GM12892 (cell line): ENCODE measurements at places on chromosomes 12 and 14.

GRCh38 chr14:98819132-98819866 lies 452.7 kb downstream of the BCL11B start:
- DNase-seq, result no peak

DNA sequence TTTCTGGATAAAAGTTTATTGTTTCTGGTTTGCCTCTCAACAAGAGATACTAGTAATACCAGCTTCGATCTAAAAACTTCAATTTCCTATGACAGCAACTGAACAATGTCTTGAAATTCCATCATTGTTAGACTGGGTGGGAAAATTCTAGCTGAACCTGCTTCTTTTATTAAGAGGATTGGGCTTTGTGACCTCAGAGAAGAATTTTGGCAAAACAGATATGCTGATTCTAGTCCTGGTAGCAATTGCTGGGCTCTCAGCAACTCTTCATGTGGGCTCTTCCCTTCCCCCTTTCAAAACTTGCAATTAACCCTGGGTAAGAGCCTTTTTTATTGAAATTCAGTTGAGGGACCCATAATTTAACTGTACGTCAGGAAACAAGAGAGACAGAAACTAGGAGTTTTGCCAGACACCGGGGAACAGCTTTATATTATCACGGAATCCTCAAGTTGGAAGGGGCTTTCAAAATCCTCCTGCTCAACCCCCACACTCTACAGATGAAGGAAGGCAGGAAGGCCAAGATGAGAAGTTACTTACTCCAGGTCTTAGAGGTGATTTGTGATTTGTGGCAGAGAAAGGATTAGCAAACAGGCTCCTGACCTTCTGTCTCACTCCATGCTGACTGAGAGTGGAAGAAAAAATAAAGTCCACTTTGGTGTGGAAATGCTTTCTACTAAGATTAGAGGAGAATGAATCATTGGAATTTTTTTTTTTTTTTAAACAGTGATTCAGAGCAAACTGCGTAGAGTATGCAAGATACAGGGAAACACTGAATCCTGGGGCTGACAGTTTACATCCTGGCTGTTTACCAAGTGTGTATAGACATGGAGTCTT lies 239.0 kb upstream of the ATP2B1 start:
- DNase-seq, result no peak

DNA sequence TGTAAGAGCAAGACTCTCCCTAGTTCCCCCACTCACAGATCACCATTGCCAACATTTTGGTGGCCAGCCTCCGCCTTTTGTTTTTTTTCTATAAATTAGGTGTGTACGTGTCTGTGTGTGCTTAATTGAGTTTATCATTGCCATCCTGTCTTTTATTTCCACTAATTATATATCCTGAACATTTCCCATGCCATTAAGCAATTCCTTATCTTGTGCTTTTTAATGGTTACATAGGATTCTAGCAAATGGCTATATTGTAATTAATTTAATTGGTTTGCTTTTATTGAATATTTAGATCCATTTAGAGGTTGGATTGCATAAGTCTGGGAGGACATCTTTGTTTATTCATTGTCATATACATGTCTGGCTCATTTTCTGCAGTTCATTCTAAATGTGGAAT lies 107.3 kb upstream of the RTL1 start:
- DNase-seq, result no peak

GRCh38 chr14:94532447-94532846 lies 23.2 kb upstream of the SERPINA12 start:
- no peak for DNase-seq
